Epithelial cell of esophagus (primary cell): ENCODE measurements at places on chromosomes 1 and 21.

- DNase-seq = no peak
These were observed 83.9 kb downstream of the USP24 start for GRCh38 chr1:55131218-55131617.

- DNase-seq = no peak
These were observed 131.3 kb upstream of the C1orf21 start for GRCh38 chr1:184255560-184255959.

- DNase-seq = no peak
These were observed at the start of gene FAM110D for GRCh38 chr1:26158908-26159742. Gene FAM110D (plus strand): TSS chr1:26159079. CDS start chr1:26161292, 2,213 bp downstream.

GRCh38 chr1:74858136-74858535 lies 125.2 kb downstream of the TYW3 start:
- DNase-seq = no peak

GRCh38 chr1:27416387-27417111 lies 24.1 kb downstream of the GPR3 start:
- DNase-seq = peak; percentile 81
